ENCODE measurements at places on chromosomes 5 and 9.
A peak's percentile ranks its signal among the peaks of the same experiment; 100 is the strongest.

- no peak for DNase-seq
These were observed 294.9 kb downstream of the TRPM3 start for GRCh38 chr9:70826562-70826961.

DNA sequence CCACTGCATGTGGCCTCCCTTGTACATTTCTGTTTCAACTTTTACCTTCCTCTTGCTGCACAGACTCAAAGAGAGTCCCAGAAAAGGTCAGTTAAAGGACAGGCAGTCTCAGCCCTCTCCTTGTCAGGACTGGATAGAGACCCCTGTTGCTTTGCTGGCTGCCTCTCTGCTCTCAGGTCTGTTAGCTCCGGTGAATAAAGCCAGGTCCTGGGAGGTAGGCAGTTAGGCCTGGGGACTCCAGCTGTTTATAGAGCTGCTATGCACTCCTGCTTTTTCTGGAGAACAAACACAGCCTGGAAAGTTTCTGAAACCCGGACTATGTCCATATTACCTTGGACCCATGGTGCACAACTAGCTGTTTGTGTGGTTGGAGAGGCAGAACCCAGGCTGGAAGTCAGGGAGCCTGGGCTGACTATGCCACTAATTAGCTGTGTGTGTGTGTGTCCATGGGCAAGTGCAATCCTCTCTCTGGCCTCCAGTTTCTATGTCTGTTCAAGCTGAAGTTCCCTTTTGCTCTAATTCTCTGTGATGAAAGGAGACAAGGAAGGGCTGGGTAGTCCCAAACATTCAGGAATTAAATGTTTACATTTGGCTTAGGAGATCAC lies 42.9 kb downstream of the GLRA1 start:
- no peak for DNase-seq

- DNase-seq, result no peak
These were observed 21.5 kb upstream of the CDC23 start for GRCh38 chr5:138234651-138235050.

GRCh38 chr5:181039931-181040630 lies at the start of gene BTNL9:
Gene BTNL9 (plus strand): TSS chr5:181040266. CDS start chr5:181045490, 5,224 bp downstream.
- no peak for DNase-seq

DNA sequence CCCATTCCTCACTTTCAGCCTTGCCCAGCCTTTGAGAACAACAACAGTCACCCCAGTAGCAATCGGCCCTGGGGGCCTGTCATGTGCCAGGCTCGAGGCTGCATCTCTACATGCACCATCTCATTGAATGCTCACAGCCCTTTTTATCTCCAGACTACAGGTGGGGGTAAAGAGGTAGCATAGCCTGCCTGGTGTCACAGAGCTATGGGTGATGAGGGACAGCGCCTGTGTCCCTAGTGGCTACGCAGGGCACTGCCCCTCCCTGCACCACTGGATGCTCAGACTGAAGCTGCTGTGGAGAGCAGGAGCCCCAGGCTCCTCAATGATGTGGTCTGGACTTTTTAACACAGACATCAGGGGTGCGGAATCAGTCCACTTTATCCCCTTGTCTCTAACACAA lies 2.8 kb downstream of the CAMK2A start:
- DNase-seq, result peak; percentile 41

DNA sequence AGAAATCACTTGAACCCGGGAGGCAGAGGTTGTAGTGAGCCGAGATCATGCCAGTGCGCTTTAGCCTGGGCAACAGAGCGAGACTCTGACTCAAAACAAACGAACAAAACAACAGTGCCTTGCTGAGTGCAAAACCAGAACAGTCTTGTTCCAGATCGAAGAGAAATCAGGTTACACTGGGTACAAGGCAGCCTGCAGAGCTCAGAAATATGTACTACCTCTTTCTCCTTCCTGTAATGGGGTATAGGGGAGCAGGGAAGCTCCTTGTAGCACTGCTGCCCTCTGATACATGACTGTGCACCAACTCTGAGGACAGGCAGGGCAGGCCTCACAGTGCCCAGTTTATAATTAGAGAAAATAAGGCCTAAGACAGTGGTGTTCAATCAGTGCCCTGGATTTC lies 24.7 kb downstream of the TBC1D2 start:
- DNase-seq, result no peak

- DNase-seq, result no peak
These were observed 417.7 kb upstream of the IRX4 start for GRCh38 chr5:2300421-2300820.

DNA sequence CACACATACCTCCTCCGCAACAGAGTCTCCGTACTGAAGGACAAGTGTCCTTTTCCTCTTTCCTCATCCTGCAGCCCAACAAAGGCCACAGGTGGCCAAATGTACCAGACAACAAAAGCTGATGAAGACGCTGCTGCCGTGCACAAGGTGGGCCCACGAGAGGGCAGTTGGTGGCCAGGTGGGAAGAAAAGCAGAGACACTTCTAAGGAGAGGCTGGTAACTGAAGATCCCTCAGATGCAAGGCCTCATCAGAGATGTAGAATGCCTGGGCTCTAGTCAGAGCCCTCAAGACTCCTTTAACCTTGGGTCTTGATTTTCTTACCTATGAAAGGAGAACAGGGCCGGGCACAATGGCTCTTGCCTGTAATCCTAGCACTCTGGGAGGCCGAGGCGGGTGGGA lies 75.7 kb downstream of the NRG2 start:
- no peak for DNase-seq

GRCh38 chr9:17875886-17876285 lies 297.0 kb downstream of the SH3GL2 start:
- no peak for DNase-seq

DNA sequence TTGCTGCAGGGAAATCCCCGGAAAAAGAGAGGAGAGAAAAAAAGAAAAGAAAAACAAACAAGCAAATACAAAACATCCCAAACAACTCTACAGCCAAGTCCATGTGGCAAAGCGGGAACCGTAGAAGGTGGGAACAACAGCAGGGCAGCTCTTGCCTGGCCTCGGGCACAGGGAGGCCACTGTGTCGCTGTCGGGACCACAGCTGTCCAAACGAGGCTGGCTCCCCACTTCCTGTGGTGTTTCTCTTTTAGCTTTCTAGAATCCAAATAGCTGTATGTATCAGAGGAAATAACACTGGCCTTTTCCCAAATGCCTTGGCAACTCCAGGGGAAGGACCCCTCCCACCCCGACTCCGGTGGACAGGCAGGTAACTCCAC lies 41.6 kb upstream of the EQTN start:
- DNase-seq, result no peak

GRCh38 chr9:6459718-6460117 lies 46.7 kb downstream of the UHRF2 start:
- DNase-seq, result no peak

- DNase-seq, result no peak
These were observed 24.4 kb downstream of the SLC6A18 start for GRCh38 chr5:1249366-1250280.

GRCh38 chr9:7358876-7359275 lies 440.7 kb downstream of the DMAC1 start:
- no peak for DNase-seq

DNA sequence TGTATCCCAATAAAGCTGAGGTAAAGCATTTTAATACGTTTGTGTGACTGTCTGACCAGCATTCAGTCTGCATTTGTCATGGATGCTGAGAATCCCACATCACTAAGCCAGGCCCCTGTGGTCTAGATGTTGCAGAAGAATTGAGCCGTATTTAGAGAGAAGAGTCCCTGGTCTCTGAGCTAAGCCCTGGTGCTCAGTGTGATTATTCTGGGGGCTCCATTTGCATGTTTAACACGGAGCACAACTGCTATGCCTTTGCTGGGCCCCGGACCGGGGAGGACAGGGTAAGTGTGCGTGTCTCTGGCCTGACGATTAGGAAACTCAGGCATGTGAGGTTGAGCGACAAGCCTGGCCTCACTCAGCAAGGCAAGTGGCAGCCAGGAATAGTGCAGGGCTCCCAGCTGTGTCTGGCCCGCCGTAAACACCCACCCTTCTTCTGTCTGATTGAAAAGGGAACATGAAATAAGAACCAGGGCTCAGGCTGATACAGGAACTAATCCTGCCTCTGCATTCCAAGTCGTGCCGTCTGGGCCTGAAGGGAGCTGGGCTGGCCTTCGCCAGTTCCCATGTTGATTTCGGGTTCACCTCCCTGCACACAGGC lies 22.3 kb downstream of the FAM78A start:
- DNase-seq, result peak; percentile 50

DNA sequence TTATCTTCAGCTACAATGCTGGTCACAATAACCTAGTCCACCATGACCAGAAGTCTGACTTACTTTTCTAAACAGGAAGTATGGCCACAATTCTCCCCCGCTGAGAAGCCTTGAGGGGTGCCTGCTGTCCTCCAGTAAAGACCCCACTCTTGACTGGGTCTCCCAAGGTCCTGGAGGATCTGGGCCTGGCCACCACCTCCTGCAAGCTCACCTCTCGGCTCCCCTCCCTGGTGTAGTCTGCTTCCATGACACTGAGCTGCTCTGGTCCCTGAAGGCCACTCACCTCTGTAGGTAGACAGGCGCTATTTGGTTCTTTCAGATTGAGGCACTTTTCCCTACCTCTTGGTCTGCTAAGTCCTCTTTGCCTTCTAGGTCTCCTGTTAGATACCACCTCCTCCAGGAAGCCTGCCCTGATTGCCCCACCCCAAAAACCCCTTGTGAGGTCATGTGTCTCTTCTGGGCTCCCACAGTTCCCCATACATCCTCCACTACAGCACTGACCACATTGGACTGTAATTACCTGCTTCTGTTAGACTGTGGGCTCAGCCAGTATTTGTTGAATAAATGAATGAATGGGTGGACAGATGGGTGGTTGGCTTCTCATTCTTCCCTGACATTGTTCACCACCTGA lies 62.6 kb upstream of the IER5L start:
- no peak for DNase-seq

DNA sequence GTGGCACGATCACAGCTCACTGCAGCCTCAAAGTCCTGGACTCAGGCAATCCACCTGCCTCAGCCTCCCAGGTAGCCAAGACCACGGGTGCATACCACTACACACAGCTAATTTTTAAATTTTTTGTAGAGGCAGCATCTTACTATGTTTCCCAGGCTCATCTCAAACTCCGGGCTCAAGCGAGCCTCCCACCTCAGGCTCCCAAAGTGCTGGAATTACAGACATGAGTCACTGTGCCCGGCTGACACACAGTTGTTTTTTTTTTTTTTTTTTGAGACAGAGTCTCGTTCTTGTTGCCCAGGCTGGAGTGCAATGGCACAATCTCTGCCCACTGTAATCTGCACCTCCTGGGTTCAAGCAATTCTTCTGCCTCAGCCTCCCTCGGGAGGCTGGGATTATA lies 70.1 kb upstream of the CNOT6 start:
- DNase-seq, result no peak

- DNase-seq, result no peak
These were observed 30.7 kb downstream of the PAEP start for GRCh38 chr9:135592331-135592590.

- DNase-seq, result no peak
These were observed 132.5 kb downstream of the HSD17B3 start for GRCh38 chr9:96169484-96169883.

DNA sequence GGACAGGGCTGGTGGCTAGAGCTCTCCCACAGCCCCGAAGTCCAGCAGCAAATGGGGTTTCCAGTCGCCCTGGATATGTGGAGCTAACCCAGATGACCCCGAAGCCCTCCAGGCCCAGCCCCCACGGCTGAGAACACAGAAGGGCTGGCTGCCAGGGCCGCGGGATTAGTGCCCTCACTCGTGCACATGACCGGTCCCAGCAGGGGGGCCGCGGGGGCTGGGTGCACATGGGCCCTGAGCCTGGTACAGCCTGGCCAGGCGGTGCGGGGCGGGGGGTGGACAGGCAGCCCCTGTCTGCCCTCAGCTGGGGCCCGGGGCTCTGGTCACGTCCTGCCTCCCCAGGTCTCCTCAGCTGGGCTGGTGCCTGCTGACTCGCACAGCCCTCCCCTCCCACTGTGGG lies 5.9 kb downstream of the SSNA1 start:
- no peak for DNase-seq

GRCh38 chr9:98381311-98382103 lies 126.1 kb upstream of the TBC1D2 start:
- DNase-seq, result no peak

DNA sequence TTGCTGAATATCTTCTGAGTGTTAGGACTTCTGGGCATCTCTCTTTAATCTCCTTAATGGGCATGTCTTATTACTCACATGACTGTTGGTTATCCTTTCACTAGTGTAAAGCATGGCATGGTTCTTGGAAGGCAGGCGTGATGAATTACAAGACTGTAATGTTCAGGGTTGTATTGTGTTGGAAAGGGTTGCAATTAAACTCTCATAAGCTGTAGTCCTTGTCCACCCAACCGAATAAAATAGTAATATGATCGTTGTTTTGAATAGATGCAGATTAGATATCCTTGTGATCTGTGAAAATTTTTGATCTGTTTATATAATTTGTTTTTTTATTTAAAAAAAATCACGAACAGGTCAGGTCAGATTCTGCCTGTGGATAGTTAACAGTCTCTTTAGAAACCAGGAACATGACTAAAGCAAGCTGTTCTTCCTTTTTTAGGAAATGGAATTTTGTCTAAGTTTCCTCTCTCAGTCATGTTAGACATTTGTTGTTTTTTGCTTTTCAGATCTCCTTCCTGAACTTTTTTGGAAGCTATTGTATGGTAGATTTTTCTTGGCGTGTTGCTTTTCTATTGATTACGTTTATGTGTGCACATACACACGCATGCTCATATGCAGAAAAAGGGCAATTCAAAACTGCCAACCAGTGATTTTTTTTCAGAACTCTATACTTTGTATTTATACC lies 121.8 kb downstream of the ARHGEF28 start:
- DNase-seq, result no peak

DNA sequence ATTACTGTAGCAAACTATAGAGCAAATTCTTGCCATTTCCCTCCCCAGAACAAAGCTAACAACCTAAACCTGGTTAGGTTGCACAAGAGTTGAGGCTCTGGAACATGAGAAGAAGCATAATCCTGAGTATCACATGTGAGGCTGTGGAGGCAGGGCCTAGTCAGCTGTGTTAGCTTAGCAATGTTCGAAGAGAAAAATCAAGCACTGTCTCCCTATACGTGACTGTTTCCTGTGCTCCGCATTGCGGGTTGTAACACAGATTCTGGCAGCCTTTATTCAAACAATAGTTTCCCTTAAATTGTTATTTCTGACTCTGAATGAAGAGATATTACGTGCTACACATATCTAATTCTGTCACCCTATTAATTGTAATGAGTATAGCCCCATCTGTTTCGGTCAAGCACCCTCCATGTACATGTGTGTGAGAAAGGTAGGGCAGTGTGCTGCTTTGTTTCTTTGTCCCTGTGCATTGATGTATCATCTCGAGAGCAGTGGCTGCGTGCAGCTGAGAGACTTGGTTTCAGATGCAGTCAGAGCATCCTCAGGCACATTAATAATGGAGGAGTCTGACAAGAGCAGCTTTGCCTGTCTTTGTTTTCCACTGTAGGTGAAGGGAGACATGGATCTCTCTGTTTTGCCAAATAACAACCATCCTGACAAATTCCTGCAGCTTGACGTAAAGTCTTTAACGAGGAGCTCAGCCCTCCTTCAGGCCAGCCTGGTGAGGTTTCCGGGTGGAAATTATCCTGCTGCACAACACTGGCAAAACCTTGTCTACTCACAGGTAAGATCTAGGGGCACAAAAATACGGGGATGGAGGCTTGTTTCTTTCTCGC lies at the start of gene MINAR2:
Gene MINAR2 (plus strand): TSS at position 523 of the 836 bp plus-strand sequence. CDS start 97 bp downstream, at position 620.
- no peak for DNase-seq
